ENCODE measurements at places on chromosomes 11 and 22.

DNA sequence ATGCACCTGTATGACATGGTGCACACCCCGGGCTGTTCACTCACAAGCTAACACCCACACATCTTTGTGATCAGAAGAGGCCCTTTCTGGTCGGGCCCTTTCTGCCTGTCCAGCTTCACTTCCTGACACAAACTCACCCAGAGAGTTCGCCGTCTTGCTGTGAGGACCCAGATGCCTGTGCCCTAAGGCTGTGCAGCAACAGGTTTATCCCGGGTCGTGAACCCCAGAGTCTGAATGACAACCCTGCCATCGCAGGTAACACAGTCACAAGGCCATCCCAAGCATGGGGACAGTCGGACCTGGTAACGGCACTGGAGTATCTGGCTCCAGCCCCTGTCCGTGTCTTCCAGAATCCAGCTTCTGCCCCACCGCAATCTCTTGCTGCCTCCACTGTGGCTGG is 235.1 kb downstream of the BUD13 start:
- no peak for DNase-seq

DNA sequence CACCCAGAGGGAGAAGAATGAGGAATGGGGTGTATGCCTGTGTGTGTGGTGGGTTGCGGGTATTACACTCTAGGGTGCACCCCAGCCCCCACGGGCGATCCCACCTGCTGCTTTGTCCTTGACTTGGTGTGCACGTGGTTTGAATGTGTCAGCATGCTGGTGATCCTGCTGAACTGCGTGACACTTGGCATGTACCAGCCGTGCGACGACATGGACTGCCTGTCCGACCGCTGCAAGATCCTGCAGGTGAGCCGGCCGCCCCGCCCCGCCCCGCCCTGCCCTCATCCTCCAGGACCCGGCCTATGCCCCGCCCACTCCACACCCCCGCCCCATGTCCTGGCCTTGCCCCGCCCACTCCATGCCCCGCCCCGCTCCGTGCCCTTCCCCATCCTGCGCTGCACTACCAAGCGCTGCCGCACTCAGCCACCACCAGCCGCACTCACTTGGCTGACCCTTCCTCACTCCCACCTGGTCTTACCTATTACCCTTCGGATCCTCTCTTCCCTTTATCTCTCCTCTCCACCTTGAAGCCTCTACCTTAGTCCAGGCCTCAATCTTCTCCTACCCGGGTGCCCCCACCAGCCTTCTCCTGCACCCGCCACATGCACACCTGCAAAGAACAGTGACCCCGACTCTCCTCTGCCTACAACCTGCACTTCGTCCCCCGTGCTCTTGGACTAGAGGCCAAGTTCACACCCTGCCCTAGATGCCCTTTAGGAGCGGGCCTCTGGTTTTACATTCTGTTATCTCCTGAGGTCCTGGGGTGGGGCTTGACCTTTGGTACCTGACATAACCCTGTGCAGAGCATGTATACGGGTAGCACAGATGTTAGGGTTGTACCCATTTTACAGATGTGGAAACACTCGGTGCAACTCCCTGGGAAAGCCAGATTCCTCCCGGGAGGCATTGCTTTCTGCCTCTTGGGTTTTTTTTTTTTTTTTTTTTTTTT is 27.7 kb downstream of the CACNA1I start:
- no peak for DNase-seq

DNA sequence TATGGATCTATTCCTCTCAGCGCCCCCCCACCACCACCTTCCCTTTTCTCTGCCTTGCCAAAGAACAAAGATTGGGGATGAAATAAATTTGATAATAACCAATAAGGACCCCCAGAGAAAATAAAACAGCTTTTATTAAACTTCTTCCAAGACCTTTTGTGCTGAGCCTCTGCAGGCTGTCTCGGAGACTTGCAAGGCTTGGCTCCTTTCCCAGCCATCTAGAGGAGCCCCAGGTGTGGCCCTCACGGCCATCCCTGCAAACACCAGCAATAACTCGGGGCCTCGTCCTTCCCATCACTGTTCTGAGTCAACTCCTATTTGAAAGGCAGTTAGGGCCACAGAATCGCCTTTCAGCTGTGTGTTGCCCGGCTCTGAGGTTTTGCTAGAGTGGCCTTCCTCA is 51.2 kb upstream of the LMO1 start:
- no peak for DNase-seq

DNA sequence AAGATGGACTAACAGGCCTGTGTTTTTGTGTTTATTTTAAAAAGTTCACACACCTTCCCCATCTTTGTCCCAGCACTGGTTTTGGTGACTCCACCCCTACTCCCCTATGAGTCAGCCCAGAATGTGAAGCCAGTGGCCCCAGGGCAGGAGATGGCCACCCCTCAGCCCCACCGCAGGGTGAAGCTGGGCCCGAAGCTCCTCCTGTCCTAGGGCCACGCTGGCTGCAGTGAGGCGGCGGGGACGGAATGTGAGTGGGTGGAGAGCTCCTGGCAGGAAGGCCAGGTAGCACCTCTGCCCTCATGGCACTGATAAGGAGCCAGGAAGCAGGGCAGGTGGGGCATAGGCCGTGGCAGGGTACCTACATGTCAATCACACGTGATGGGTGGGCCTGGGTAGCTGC is 39.9 kb downstream of the SGSM3 start:
- DNase-seq = no peak

- DNase-seq = no peak
These were observed 10.6 kb downstream of the MAPK1 start for GRCh38 chr22:21856868-21857267.

GRCh38 chr11:26842478-26843282 is 120.8 kb upstream of the SLC5A12 start:
- peak; percentile 57 for DNase-seq

GRCh38 chr11:60150279-60150678 is 32.6 kb downstream of the MS4A6A start:
- DNase-seq = no peak

- peak; percentile 71 for DNase-seq
These were observed 6.1 kb downstream of the CXCR5 start for GRCh38 chr11:118889797-118890196.

DNA sequence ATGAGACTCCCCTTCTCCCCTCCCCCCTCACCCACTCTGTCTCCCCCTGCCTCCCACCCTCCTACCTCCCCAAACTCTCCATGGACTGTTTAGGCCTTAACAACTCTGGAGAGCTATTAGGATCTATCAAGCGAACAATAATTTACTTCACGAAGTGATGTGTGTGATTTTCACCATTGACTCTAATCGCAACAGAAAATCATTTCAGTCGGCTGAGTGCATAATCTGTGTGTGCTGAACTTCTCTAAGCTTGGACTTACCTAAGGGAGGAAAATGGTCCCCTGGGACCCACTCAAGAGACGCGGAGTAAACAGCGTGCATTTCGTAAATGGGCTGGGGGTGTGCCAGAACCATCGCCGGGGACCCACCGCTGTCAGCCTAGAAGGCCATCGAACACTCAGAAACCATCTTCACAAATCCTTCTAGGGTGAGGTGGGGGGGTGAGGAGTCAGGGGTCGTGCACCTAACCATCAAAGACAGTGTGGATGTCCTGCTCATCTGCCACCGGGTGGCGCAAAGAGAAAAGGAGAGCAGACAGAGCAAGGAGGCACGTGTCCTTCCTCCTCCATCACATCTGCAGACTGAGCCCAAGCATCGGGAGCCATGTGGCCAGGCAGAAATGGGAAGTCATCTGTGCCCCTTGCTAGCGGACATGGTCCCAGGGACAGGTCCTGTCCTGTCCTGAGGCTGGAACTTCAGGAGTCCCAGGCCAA is 62.1 kb upstream of the NUP50 start:
- peak; percentile 33 for DNase-seq

GRCh38 chr11:86066657-86067008 is 2.3 kb downstream of the PICALM start:
- no peak for DNase-seq

GRCh38 chr22:30627471-30627870 is 8.1 kb upstream of the SLC35E4 start:
- no peak for DNase-seq

- no peak for DNase-seq
These were observed 4.5 kb upstream of the GCAT start for GRCh38 chr22:37803195-37803638.

All from astrocyte (in vitro differentiated cells and primary cell).